Activated CD4-positive, alpha-beta T cell treated with anti-CD3 and anti-CD28 coated beads, Interleukin-2, amount 50 U/mL, for 48 hours (primary cell): ENCODE measurements at places on chromosomes 3 and 15.

DNA sequence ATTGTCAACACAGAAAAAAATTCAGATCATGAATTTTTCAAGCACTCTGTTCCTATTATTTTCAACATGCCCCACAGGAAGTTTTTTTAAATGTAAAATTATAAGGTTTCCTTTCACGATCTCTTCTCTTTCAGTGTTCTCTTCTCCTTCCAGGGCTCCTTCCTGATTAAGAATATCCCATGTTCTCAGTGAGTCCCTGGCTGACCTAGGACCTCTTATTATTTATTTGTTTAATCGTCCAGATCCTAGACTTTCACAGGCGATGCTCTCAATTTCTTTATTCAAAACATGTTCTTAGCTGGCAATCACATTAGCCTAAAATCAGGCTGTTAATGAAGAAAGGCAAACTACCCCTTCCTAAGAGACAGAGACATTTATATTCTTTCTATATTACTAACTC, 124.3 kb downstream of the ABI3BP start:
- DNase-seq = no peak

DNA sequence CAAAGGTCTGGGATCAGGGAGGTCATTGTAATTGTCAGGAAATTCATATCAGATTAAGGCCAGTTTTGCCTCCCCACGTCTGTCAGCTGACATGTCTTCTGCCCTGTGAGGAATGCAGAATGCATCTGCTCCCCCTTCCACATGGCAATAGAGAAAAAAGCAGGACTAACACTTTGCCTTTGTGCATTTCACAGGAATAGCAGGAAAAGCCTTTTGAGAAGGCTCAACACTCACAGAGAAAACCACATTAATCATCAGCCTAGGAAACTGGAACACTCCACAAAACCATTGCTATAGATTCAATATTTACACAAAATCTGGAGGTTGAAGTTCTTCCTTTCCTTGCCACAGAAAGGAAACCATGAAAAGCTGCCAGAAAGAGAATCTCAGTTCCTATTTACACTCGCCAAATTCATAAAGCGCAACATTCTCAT, 165.2 kb upstream of the HES1 start:
- no peak for DNase-seq

DNA sequence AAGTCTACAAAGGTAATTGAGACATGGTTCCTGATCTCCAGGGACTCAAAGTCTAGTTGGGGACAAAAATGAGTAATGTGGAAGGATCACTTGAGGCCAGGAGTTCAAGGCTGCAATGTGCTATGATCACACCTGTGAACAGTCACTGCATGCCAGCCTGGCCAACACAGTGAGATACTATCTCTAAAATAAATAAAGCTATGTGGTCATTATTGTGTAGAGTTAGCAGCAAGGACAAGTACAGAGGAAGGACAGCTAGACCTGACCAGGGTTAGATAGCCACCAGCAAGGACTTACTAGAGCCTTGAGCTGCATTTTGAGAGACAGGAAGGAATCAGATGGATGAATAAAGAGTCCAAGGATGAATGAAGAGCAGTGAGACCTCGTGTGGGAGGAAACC, 166.5 kb downstream of the MINAR1 start:
- DNase-seq = no peak

- DNase-seq = no peak
These were observed 29.5 kb upstream of the ZNF445 start for GRCh38 chr3:44506961-44507360.

DNA sequence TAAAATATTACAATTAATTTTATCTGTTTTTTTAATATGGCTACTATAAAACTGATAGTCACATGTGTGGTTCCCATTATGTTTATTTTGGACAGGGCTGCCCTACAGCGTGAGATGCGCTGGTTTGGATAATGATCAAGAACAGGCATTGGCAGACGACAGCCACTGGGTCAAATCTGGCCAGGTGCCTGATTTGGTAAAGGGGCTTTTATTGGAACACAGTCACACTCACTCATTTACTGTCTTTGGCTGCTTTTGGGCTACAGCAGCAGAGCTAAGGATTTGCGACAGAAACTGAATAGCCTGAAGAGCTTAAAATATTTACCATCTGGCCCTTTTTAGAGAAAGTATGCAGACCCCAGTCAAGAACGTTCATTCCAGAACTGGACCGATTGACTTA, 724.2 kb upstream of the CFAP20DC start:
- no peak for DNase-seq

GRCh38 chr3:88807491-88808105, 299.8 kb upstream of the EPHA3 start:
- DNase-seq = no peak

DNA sequence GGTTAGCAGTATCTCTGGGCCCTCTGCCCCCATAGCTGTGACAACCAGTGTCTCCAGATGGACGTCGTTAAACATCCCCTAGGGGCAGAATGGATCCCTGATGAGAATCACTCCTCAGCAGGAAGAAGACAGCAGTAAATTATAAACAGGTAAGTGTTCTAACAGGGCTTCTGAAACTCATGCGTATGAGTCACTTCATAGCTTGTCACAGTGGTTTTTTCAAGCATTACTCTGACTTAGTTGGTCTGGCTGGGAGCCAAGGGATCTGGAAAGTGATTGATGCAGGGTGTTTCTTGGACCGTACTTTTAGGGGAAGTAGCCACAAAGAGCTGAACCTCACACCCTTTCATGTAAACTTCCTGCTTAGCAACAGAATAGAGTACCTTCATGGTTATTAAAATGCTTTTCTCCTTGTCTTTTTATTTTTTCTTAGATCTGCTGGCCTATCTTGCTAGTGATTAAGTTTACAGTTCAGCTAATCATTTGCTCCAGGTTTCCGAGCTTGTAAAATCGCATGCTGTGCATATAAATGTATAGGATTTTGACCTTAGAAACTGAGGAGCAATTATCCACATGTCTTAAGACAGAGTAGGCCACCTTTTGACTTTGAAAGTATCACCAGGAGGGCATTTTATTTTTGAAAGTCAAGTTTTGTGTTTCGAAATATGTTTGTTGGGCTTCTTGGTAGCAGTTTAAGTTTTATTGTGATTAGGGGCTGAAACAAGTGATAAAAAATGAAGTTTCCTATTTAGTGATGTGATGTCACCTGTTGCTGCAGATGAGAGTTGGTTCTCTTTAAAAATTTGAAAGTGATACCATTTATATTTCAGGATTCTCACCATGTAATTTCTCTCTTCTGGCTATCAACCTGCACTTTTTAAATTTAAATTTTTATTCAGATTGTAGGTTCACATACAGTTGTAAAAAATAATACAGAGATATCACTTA, 333.9 kb downstream of the PTPRG start:
- DNase-seq = peak; percentile 25

- no peak for DNase-seq
These were observed 50.5 kb upstream of the ABI3BP start for GRCh38 chr3:101043687-101044078.

- no peak for DNase-seq
These were observed 339.1 kb downstream of the SATB1 start for GRCh38 chr3:18086078-18086477.

GRCh38 chr3:22475665-22476240, 724.7 kb upstream of the ZNF385D start:
- no peak for DNase-seq

DNA sequence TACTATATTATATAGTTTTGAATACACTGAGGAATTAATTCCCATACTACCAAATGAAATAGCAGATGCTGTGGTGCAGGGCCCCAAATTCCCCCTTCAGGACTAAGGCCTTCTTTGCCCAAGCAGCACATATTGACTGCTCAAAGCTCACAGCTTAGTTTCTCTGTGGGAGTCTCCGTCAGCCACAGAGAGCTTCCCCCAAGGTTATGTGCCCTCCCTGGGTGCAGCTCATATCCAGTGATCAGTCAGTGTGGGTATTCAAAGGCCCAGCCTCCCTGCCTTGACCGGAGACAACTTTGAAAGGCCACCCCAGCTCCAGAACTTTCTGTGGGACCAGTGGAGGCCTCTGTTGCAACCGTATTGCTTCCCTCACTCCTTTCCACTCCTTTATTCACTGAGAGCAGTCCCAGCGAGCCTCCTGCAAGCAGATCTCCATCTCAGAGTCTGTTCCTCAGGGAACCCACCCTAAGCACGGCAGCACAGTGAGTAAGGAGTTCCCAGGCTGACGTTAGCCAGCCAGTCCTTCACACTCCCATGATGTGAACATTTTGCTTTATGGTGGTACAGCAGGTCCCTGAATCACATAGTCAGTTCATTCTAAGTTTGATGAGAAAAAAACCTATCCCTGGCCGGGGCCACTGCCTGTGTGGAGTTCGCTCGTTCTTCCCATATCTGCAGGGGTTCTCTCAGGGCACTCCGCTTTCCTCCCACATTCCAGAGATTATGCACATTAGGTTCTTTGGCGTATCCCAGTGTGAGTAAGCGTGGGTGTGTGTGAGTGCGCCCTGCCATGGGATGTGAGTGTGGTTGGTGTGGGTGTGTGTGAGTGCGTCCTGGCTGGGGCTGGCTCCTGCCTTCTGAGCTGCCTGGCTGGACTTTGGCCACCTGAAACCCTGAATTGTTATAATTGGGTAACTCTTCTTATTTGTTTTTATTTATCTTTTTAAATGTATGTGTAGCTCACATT, 64.4 kb upstream of the PPARG start:
- no peak for DNase-seq

GRCh38 chr3:45554006-45554666, 40.4 kb upstream of the LIMD1 start:
- DNase-seq = no peak

- no peak for DNase-seq
These were observed 269.8 kb downstream of the NTRK3 start for GRCh38 chr15:87986776-87987175.

- DNase-seq = no peak
These were observed 1.4 kb downstream of the EPHB1 start for GRCh38 chr3:134796281-134797056.

- DNase-seq = no peak
These were observed 9.8 kb upstream of the SLC9C1 start for GRCh38 chr3:112303764-112304325.

DNA sequence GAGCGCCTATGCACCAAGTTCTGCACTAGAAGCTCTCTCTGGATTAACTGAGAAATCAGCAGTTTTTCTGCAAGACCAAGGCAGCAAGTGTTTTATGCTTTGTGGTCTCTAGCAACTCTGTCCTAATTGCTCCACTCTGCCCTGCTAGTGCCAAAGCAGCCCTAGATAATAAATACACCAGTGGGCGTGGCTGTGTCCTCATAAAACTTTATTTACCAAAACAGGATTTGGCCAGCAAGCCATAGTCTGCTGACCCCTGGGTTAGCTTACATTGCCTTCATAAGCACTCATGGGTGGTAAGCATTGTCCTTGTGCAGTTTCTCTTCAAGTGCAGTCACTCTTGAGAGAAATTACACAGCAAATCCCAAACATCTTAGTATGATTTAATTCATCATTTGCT, 30.7 kb upstream of the SLC24A5 start:
- DNase-seq = no peak

DNA sequence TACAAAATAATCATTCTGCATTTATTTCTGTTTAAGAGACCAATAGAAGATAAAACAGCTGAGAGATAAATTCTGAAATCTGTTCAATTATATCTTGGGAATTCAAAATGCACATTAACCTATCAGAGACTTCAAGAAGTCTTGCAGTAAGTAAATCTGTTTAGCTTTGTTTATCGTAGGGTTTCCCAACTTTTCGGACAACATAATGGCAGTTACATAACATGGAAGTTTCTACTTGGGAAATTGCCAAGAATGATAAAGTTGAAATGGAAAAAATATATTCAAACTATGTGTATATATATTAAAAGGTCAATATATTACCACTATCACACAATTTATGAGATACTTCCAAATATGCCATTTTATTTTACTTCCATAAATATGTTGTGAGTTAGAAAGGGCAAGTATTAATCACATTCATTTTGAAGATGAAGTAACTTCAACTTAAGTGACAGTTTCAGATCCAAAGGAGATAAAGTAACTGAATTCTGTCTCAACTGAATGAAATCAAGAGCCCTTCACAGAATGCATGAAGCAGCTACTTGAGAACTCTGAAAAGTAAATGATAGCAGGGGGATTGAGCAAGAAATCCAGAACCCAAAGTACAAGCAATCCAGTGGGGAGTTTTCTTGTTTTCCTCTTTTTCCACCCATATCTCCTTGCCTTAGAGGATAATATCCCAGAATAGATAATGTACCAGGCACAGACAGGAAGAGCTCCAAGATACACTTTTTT, 108.8 kb downstream of the PLOD2 start:
- DNase-seq = no peak

DNA sequence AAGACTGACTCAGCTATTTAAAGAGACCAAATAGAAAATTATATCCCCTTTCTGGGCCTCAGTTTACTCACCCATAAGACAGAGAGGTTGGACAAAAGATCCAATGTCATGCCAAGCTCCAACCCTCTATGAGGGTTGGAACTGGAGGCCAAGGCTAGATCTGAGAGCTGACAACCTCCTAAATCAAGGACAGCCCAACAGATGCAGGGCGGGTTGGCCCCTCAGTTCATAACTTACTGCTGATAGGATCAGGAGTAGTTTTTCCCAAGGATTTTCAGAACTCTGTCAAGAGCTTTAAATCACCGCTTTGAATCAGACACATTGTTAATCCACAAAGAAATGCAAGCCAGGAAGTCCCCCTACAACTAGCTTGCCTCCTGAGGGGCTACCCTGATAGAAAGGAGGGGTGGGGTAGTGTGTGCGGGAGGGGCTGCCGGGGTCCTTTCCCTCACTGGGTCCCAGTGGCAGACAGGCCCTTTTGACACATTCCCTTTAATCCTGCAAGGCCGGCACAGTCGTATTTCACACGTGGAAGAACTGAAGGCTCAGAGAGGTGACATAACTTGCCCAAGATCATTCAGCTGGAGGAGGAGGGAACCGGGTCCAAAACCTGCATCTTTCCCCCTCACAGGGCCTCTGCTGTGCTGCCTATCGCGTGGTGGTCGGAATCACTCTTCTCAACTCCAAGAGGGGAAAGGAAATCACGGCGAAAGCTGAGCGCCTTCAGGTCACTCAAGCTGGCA, 21.4 kb downstream of the BMF start:
- DNase-seq = no peak

DNA sequence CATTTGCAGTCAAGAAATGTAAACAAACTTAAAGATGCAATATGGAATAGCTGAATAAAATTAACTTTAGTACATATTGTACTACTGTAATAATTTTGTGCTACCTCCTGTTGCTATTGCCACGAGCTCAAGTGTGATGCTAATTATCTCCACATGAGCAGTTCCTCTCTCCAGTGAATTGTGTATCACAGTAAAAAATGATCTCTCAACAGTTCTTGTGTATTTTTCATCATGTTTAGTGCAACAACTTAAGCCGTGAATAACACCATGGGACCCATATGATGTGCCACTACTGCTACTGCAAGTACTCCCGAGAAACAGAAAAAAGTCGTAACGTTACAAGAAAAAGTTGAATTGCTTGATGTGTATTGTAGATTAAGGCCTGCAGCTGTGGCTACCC, 12.4 kb downstream of the RIOX2 start:
- DNase-seq = no peak

- DNase-seq = no peak
These were observed 27.1 kb upstream of the GPR156 start for GRCh38 chr3:120311863-120312794.

GRCh38 chr3:185460719-185461350, 38.0 kb downstream of the TMEM41A start:
- no peak for DNase-seq

- no peak for DNase-seq
These were observed at the start of gene LRRC31 for GRCh38 chr3:169869484-169870220. LRRC31 (minus strand) TSS chr3:169869935; CDS start chr3:169869807, 128 bp downstream.
